ENCODE measurements at places on chromosomes 2 and 18.

- no peak for DNase-seq
These were observed 1712.8 kb upstream of the TMEFF2 start for GRCh38 chr2:193907561-193907960.

- DNase-seq = no peak
These were observed 65.6 kb downstream of the RAPH1 start for GRCh38 chr2:203469546-203469945.

DNA sequence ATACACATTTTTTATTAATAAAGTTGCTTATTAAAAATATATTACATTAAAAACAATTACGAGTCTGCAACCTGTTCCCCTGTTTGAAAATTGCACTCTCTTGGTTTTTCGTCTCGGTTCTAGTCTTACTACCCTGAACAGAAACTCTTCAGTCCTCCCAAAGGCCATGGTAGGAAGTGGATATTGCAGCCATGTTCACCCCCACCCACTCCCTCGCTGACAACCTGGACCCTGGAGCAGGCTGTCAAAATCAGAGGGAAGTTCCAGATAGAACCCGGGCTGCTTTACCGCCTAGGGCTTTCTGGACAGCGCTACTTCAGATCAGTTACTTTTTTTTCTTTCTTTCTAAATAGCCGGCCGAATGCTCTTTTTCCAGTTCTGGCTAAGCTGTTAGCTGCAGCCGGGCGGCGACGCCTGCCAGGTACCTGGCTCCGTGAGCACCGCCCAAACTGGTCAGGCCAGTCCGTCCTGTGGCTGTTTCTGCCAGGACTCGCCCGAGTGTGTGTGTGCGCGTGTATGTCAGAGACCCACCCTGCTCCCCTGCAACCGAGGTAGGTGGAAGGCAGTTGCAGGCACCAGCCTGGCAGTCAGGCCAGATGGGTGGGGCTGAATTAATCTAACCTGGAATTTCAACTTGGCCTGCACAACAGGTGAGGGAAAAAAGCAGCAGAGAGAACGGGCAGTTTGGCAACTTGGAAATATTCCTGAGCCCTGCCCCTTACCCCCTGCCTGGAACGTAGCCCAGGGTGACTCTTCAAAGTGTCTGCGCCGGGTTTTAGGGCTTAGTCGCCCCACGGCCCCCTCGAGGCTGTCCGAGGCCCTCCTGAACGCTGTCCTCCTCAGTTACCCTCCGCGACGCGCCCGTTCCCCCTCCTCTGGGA is 1.1 kb upstream of the TET3 start:
- no peak for DNase-seq

DNA sequence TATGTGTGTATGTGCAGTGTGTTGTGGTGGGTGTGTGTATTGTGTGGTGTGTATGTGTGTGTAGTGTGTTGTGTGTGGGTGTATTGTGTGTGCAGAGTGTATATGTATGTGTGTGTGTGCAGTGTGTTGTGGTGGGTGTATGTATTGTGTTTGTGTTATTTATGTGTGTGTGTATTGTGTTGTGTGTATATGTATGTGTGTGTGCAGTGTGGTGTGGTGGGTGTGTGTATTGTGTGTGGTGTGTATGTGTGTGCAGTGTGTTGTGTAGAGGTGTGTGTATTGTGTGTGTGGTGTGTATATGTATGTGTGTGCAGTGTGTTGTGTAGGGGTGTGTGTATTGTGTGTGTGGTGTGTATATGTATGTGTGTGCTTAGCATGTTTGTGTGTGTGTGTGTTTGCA is 24.3 kb downstream of the ACKR3 start:
- no peak for DNase-seq

DNA sequence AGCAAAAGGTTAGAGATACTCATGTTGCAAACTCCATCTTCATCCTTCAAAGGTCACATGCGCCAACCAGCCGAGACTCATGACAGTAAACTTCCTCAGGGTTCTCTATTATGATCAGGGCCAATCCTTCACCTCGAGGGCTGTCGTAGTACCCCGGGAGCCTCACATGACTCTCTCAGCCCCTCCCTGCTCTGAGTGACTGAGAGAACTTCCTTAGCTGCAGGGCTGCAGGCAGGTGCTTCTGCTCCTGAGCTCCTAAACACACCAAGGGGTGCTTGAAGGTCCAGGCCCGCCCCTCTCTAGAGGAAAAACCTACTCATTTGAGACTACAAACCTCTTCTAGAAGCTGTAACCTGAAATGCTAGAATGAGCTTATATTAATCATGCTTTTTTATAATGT is 48.2 kb downstream of the LONRF2 start:
- DNase-seq = no peak

DNA sequence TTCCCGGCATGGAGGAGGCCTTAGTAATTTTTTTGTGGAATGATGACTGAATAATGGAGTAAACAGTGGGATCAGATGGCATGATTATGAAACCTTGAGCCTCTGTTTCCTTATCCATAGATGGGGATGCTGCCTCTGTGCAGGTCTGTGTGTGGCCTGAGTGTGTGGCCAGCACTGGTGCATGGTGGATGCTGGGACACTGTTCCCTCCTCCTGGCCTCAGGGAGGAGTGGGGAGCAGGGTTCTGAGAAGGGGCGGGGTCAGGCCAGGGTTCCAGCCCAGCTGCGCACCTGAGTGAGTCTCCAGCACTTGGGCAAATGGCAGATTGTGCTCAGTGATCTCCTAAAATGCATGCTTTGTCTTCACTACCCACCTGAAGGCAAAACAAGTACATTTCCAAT is 66.4 kb downstream of the DCDC2C start:
- DNase-seq = no peak

DNA sequence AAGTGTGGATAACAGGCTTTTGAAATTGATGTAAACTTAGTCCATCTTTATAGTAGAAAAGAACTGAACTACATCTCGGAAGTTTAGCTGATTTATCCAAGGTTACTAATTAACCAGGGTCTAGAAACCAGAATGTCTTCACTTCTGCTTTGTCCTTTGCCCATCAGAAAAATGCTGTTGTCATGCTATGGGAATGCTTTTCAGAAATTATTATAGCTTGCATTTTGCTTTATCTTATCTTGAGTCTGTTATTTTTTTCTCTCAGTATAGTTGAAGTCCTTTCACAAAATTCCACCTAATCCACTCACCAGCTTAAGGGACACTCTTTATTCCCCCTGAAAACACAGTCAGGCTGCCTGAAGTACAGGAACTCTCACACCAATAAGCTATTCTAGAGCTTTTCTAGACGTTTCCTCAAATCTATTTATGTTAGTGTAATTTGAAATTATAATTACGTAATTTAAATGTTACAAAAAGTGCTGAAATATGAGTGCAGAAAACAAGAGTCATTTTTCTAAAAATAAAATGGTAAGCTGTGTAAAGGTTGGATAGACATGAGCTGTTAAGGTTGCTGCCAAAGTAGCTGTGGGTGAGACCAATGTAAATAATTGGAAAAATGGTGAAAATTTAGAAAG is 456.3 kb downstream of the TGIF1 start:
- peak; percentile 51 for DNase-seq

DNA sequence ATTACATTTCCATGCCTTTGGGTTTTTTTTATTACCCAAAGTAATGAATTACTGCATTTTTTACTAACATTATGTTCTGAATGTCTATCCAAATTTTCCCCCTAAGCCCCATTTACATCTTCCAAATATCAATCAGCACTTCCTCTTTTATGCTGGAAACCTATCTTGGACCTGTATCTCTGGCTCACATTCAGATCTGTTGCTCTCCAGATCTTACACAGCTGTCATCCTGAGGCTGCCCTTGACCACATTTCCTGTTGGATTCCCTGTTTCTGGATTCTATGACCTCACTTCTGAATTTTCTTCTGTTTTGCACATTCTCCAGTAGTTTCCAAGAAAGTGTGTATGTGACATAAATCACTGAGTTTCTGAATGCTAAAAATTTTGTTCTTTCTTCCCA is 146.7 kb downstream of the PDE1A start:
- peak; percentile 90 for DNase-seq

GRCh38 chr2:39176997-39177396 is 56.1 kb upstream of the SOS1 start:
- DNase-seq = no peak

- no peak for DNase-seq
These were observed 1432.2 kb upstream of the ACVR2A start for GRCh38 chr2:146412625-146413024.

Measured in amniotic epithelial cell (primary cell).